ENCODE measurements at places on chromosomes 3 and 15.

DNA sequence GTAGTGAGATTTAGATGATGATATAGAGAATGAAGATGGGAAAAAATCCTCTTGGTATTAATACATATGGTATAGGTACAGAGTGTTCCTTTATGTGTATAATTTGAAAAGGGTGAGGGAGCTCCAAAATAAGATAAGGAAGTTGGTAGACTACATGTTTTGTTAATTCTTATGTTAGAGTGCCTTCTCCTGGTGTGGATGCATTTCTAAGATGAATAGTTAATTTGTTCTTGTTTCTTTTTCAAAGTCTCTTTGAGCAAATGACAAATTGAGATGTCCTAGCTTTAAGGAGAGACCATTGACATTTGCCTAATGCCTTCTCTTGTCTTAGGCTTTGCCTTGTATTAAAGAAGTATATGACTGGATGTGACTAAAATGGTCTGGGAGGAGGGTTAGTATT is 34.1 kb downstream of the AKAP13 start:
- DNase-seq = no peak

GRCh38 chr3:136194409-136195257 is 1.5 kb downstream of the MSL2 start:
- no peak for DNase-seq

GRCh38 chr15:80693682-80694610 is 1.2 kb upstream of the ABHD17C start:
- no peak for DNase-seq

DNA sequence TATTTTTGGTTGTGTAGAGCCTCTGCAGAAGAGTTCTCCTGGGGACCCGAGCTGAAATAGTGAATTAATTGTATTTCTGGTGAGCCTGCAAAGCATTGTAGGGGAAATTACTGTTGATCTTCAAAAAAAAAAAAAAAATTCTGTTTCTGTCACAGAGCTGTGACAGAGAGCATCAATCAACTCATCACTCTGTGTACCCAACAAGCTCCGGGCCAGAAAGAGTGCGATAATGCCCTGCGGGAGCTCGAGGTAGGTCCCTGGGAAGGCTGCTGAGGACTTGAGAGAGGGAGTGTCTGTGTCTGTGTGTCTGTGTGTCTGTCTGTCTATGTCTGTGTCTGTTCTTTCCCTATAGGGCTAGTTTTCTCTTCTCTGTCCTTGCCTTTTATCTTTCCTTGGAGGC is 294.4 kb upstream of the TPM1 start:
- DNase-seq = no peak

- no peak for DNase-seq
Observed at GRCh38 chr3:42714171-42714852, 11.7 kb upstream of the HHATL start.

- peak; percentile 23 for DNase-seq
Observed at GRCh38 chr3:87810452-87811016, 248.3 kb downstream of the CGGBP1 start.

DNA sequence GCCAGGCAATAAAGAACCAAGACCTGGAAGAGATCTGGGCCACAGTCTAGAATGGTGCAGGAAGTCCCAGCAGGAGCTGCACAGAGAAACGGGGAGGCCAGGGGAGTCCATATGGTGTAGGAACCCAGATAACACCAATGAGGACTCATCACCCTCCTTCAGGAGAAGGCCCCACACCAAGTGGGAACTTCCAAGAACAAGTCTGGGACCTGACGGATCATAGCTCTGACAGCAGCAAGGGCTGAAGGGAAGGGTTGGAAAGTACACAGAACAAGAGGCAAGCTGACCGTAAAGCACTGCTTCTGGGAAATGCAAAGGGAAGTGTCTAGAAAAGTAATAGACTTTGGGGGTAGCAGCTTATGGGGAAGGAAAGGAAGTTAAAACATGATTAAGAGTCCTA is 34.5 kb downstream of the ANO10 start:
- no peak for DNase-seq

DNA sequence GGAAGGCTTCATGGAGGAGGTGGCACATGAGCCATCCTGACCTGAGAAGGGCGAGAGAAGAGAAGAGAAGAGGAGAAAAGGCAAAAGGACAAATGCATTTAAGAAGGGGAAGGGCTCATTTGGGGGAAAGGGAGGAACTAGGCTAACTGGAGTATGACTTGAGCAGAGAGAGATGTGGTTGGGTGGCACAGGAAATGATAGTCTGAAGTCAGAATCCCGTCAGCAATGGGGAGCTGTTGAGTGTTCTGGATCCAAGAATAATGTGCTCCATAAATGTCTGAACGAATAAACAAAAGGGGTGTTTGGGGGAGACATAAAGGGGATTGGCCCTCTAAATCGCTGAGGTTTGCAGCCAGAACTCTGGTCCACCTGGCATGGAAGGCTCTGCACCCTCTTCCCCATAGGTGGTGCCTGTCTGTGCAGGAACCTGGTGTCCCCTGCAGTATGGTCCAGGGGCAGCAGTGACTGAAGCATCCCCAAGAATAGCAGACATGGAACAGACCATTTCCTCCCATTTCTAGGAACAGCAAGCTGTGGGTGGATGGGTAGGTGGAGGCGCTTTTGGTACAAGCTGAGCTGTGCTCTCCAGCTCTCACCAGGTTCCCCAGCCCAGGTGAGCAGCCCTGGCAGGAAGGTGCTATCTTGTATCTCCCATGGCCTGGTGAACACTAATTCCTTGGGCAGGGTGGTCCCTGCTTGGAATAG is 15.2 kb downstream of the CORO2B start:
- no peak for DNase-seq

- DNase-seq = peak; percentile 23
Observed at GRCh38 chr3:193665370-193665989, 72.5 kb downstream of the OPA1 start.

GRCh38 chr3:177589911-177590381 is 392.7 kb upstream of the TBL1XR1 start:
- DNase-seq = peak; percentile 80

DNA sequence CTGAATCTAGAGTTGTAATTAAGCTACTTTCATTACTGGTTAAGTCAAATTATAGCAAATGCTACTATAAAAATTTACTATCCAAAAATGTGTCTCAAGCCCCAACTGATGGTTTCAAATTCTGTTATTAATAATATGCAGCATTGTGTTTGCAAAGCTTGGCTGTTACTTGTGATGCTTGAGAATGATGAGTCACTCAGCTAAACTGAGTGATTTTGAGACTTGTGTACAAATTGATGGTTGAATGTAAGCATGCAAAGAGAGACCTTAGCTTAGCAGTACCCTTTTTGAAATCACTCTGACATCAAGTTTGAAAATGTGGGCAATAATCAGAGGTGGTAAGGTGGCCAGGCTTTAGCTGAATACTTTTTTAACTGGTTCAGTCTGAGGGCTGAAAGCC is 27.6 kb downstream of the OPA1 start:
- DNase-seq = no peak

GRCh38 chr15:86018679-86019078 is 61.0 kb upstream of the AGBL1 start:
- DNase-seq = no peak

DNA sequence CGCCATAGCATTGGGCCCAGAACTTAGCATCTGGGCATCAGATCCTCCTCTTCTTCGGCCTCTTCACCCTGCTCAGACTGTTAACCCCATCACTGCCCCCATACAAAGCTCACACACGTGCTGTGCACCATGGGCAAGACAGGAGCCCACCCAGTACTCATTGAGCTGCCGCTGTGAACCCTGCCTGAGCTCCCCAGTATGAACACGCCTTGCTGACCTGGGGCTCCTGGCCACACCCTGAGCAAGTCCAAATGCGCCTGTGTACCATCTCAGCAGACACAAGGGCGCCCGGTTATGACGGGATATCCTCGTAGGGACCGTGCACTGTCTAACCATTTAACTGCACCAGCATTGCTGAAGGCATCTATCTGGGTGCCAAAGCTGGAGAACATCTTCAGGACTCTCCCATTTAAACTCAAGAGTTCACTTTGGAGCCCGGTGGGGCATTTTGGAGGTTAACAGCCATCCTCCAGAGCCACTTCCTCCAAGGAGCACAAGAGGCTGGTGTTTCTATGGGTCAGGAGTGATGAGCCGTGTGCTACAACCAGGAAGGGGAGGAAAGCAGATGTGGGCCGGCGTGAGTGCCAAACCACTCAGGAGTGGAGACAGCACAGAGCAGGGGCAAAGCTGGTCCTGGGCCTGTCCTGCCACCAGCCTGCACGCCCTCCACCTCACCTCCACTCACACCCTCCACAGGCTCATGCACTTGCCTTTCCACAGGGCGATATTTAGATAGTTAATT is 12.1 kb downstream of the PRR23E start:
- no peak for DNase-seq

GRCh38 chr3:45182915-45183871 is 37.0 kb upstream of the CDCP1 start:
- DNase-seq = peak; percentile 39

DNA sequence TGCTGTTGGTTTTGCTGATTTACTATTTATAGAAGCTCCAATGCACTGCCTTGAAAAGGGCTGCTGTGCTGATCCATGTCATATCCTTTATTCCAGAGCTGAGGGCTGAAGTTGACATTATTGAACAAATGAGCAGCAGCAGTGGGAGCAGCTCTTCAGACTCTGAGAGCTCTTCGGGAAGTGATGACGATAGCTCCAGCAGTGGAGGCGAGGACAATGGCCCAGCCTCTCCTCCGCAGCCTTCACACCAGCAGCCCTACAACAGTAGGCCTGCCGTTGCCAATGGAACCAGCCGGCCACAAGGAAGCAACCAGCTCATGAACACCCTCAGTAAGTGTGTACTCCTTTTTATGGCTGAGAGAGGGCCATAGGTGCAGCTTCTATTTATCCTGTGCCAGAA is 8.8 kb downstream of the EAF1 start:
- DNase-seq = no peak

- DNase-seq = no peak
Observed at GRCh38 chr15:57586661-57587424, 4.9 kb upstream of the MYZAP start.

DNA sequence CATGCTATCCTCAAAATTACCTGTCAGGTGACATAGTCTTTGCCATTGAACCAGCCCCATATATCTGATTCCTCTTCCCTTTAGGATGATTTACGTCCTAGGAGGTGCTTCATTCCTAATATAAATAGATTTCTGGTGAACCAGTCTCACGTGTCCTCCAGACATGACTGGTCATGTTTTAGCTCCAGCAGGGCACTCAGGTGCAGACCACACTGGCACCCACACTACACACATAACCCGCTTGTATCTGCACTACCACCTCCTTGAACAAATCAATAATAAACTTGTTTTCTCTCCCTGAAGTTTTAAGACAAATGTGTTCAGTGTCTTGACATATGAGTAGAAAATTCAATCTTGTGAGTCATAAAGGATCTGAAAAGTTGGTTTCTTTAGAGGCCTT is 155.5 kb downstream of the GOLIM4 start:
- no peak for DNase-seq

GRCh38 chr3:139106013-139106932 is 61.6 kb upstream of the PRR23C start:
- DNase-seq = no peak

- DNase-seq = no peak
Observed at GRCh38 chr15:84950570-84951111, 31.0 kb upstream of the PDE8A start.

GRCh38 chr15:81819924-81820635 is 225.7 kb downstream of the MEX3B start:
- no peak for DNase-seq

DNA sequence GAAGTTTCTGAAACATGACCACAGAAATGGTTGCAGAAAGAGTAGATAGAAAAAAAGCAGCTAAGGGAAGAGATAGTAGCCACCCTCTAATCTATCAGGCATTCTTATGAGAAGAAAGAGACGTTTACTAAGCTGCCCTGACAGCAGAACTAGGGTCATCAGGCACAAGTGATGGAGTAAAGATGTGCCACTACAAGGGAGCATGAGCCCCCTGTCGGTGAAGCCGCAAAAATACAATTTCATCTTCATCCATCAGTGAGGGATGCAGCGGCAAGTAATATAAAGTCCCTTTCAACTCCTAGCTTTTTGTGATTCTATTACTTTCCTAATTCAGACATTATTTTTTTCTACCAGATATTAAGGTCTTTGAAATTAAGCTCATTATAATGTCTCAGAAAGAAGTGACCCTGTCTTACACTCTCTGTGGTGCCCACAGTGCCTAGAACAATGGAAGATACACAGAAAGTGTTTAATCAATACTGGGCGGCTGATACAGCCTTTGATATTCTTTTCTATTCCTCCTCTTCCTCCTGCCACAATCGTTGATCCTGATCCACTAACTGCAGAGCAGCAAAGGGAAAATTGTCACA is 651.6 kb downstream of the NTRK3 start:
- no peak for DNase-seq

DNA sequence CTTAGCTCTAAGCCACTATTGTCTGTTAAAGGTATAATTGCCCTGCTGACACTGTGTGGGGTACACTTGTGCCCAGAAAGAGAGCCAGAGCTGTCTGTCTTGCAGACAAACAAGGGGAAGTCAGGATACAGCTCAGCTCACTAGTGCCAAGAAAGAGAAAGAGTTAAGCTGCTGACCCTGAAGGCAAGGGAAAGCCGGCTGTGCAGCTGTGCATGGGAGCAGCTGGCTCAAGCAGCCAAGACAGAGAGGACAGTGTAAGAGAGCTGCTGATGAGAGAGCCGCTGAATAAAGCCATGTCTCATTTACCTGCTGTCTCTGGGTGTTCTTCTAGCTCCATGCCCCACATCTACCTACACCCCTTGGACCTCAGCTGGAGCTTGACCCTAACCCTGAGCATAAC is 428.1 kb upstream of the NAALADL2 start:
- no peak for DNase-seq

DNA sequence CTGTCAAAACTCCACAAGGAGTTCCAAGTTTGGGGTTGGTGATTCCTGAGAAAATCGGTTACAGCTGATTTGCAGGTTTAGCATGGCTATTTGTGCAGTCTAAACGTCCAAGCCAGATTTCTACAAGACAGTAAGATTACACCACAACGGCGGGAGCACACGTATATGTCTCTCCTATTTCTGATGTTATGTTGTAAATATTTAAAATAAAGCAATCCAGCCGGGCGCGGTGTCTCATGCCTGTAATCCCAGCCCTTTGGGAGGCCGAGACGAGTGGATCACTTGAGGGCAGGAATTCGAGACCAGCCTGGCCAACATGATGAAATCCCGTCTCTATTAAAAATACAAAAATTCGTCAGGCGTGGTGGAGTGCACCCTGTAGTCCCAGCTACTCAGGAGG is 106.8 kb upstream of the IGF1R start:
- no peak for DNase-seq

DNA sequence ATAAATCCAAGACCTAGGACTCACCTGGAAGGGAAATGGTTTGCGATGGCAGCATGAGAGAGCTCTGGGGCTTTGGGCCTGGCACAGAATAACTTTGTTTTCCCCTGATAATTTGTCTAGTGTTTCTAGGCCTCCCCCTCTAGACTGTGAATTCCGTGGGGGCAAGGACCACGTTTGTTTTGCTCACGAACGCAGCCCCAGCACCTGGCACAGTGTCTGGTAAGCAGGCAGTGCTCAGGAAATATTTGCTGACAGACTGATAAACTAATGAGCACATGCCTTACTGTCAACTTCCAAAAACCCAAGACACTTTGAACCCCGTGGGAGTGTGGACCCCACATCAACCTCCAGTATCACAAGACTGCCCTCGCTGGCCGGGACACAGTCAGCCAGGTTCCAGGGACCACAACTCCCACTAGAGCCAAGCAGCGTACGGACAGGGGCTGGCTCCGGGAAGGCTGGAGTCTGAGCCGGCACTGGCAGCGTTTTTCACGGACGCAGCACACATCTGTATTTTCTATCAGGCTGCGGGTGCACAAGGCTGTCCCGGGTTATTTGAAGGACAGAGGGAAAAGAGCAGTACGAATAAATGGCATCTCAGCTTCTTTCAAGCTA is 146.5 kb downstream of the XXYLT1 start:
- no peak for DNase-seq

Data from HFFc6 (cell line).